ENCODE measurements at places on chromosomes 16 and 17.

DNA sequence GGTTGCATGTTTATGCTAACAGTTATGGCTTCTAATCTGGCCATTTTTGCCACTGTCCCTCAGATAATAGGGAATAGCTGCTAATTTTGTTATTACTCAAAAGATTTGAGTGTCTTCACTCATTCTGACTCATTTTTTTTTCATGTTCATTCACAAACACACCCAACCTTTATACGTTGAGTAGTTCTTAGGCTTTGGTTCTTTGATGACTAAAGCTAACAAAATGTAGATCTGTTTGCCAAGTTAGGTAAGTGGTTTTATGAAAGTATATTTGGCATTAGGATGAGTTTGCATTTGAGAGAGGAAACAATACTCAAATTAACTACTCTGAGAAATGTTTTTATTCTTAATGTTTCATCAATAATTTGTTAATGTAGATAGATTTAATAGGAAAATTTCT is 3.6 kb downstream of the MAP2K4 start:
- no peak for DNase-seq

DNA sequence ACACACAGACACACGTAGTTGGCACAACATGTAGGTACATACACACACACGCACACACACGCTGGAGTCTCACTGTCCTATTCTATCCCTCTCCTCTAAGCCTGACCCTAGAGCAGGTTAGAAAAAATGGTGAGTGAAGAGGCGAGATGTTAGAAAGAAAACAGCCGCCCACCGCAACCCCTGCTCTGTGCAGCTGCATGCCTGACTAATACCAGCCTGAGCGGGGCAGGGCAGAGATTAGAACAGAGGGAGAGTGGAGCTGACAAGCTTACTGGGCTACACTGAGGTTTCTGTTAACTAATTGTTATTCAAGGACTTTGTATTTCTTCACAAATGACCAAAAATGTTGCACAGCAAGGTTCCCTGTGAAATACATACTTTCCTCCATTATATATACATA is 59.8 kb downstream of the AMFR start:
- peak; percentile 10 for DNase-seq

DNA sequence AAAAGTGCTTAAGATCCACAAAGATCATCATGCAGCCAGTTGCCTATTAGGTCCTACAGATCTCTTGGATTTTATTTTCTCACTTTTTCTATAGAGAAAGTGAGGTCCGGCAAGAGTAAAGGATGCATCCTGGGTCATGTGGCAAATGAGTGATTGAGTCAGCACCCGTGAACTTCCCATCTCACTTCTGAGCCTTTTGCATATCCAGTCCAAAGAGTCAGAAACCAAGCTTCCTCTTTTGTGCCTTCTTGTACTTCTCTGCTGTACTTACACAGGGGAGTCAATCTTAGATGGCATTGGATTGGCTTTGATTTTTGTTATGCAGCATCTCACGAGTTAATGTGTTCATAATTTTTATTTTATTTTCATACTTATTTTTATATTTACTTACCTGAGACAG is 114.2 kb upstream of the IRX5 start:
- no peak for DNase-seq

DNA sequence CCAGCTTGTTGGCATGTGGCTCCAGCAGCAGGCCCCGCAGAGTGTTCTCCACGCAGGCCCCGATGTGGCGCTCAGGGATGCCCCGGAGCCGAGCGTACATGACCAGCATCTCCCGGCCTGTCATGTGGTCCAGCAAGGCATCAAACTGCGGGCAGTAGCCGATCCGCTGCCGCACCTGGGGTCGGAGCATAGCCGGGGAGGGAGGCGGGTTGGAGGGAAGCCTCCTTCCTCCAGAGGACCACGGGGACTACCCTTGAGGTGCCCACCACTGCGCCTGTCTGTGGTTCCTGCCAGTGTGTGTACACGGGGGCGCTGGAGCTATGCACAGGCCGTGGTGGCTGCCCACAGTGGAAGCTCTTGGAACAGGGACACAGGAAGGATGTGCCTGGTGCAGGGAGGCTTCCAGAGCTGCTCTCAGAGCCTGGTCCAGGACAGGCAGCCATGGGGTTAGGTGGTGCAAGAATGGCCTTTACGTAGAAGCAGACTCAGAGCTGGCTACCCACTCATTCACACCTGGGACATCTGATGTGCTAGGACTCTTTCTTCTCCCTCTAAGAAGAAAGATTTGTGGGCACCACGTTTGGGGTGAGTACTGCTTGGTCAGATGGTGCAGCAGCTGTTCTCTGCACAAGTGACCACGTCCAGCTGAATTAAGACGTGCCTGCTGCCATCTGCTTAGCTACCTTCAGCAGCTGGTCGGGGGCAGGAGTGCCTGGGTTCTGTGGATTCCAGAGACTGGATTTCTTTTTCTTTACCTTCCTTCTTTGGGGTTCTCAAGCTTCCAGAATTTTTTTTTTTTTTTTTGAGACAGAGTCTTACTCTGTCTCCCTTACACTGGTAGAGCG is 11.3 kb upstream of the RNPS1 start:
- DNase-seq = no peak

DNA sequence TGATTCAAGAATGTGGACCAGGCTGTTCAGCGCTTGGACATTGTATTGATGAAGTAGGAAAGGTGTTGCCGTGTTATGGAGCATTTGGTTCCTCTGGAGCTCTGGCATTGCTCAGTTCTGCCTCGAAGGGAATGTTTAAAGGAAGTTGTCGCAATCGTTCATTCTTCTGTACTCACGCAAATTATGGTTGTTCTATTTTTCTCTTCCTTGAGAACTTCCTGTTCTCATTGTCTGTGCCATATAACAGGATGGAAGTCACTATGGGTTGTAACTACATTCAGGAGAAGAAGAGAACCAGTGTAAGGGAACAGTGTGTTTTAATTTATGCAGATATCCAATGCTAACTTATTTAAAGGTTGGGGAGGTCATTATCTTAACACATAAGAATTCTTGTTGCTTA is 13.0 kb downstream of the PCTP start:
- DNase-seq = no peak

DNA sequence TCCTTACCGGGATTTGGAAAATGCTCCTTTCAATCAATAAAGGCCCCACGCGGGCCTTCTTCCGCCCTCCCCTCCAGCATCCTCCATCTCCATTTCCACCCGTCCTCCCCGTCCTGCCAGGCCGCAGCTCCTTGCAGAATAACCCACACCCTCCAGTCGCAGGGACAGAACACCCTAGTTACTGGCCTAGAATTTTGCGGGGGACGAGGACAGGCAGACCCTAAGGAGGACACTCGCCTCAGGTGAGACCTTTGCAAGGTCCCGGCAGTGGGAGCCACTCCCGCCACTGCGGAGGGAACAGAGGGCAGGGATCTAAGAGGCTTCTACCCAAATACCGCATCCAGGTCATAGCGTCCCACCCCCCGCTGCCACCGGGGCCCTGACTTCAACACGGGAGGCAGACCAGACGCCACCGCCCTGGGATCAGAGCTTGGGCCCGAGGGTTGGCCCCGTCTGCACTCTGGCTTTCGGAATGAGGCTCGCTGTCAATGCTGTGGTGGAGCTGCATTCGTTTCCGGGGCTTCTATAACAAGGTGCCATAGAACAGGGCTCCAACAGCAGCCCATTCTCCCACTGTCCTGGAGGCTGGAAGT is 26.8 kb downstream of the SLC25A10 start:
- no peak for DNase-seq

GRCh38 chr17:50868602-50869001 is 2.4 kb upstream of the TOB1 start:
- no peak for DNase-seq

- DNase-seq = no peak
Measured at GRCh38 chr16:88274847-88275246, 107.9 kb upstream of the ZNF469 start.

- DNase-seq = no peak
Measured at GRCh38 chr16:28846933-28847273, 755 bp upstream of the TUFM start.

GRCh38 chr16:3879258-3879886 is 1.1 kb downstream of the CREBBP start:
- peak; percentile 56 for DNase-seq

GRCh38 chr17:58184308-58184985 is 8.1 kb upstream of the EPX start:
- no peak for DNase-seq

DNA sequence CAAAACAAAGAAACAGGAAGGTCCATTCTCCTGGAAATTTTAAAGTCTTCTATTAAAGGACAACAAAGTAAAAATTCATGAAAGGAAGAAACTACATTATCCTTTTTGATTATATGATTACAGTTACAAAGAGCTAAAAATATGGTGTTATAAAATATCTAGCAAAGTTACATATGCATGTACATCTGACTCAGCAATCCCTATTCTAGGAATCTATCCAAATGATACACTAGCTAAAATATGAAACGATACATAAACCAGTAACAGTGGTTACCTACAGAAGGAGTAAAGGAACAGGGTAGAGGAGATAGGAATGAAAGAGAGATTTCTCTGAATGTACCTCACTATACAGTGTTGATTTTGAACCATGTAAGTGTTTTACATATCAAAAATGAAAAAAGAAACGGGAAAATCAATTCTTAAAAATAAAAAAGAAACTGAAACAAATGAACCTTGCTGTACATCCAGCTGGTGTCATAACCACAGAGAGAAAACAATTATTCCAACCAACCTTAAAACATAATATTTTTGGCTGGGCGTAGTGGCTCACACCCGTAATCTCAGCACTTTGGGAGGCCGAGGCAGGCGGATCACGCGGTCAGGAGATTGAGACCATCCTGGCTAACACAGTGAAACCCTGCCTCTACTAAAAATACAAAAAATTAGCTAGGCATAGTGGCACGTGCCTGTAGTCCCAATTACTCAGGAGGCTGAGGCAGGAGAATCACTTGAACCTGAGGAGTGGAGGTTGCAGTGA is 41.4 kb downstream of the HYDIN start:
- DNase-seq = no peak

DNA sequence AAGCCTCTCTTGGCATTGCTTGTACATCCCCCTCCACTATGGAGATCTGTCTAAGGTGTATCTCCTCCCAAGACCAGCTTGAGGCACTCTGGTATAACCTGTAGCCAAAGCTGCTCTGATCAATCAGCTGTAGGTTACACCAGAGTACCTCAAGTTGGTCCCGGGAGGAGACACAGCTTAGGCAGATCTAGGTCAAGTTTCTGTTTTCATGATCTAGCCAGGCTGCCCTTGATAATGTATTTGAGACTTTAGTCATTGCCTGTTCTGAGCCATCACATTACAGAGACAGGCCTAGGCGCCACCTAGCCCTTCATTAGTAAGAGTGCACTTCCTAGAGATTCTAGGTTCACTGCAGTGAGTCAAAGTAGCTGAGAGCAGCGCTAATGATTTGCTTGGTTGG is 31.4 kb downstream of the ASGR1 start:
- no peak for DNase-seq

GRCh38 chr16:16805809-16806208 is 426.9 kb downstream of the NPIPA7 start:
- DNase-seq = no peak

DNA sequence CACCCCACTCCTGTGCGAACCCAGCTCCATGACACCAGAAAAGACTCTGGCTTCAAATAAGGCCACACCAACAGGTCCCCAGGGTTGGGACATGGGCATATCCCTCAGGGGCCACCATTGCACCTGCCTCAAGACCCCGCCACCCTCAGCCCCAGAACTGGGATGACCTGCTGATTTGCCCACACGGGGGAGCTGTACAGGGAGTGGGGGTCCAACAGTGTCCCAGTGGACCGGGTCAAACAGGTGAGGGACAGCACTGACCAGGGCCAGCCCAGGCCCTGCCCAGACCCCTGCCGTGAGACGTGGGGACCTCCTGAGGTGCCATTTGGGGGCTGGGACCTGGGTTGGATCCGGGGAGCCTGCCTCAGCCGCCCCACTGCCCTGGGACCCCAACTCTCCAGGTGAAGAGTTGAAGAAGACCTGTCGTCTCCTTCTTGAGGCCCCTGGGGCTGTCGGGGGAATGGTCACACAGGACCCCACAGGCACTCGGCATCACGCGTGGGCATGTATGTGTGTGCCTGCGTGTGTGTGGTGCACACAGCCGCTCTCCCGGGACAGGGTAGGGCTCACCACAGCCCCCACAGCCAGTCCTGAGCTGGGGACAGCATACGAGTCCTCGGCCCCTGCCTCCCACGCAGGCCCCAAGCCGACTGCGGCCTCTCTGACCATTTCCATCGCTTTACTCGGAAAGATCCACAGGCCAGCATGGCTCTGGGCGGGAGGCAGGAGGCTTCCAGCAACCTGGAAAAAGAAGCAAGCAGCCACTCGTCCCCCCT is 34.2 kb upstream of the ZNF469 start:
- no peak for DNase-seq

DNA sequence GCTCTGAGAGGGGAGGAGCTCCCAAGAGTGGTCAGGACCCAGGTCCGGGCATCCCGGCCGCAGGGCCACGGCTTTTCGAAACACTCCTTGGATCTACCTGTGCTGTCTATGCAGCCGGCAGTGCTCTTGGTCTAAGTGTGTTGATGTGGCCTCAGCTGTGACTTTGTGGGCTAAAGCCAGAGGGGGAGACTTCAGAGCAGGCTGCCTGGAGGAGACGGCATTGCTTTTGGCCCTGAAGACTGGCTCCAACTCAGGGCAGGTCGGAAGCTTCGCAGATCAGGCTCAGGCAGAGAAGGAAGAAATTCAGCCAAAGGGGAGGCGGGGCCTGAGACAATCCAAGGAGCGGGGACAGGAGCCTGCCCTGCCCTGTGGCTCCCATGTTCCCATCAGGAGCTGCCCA is 31.4 kb downstream of the PIEZO1 start:
- no peak for DNase-seq

- DNase-seq = no peak
Measured at GRCh38 chr16:72182976-72183375, 11.0 kb upstream of the PMFBP1 start.

DNA sequence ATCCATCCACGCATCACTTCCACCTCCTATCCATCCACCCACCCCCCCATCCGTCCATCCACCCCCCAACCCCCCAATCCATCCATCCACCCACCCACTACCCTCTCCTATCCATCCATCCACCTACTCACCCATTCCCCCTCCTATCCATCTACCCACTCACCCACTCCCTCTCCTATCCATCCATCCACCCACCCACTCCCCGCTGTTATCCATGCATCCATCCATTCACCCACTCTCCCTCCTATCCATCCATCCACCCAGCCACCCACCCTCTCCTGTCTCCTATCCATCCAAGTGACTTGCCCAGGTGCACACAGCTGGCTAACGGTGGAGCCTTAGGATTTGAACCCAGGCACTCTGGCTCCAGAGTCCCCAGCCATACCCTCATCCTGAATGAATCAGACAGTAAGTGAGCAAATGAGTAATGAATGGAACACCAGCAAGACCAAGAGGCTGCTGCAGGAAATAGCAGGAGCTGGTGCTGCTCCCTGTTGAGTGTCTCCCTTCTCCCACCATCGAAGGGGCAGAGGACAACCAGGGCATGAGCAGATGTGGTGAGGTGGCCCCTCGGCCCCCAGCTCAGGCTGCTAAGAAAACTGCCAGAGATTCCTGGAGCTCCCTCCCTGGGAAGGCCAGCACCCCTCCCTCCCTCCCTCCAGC is 62.5 kb downstream of the LITAF start:
- DNase-seq = no peak
